Suppressor macrophage treated with lipopolysaccharide for 4 hours (primary cell): ENCODE measurements at places on chromosomes 4 and X.

- no peak for DNase-seq
These were observed 781.2 kb upstream of the DIAPH2 start for GRCh38 chrX:95903490-95903889.

DNA sequence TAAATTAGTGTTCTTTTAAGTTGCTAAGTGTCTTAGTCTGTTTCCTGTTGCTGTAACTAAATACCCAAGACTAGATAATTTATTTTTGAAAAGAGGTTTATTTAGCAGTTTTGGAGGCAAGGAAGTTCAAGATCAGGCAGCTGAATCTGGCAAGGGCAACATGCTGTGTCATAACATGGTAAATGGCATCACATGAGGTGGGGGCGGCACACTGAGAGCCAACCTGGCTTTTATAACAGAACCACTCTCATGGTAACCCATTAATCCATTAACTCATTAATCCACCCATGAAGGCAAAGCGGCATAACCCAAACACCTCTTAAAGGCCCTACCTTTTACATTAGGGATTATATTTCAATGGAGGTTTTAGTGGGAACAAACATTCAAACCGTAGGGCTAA is 182.2 kb upstream of the GATB start:
- DNase-seq = no peak

- DNase-seq = no peak
These were observed 278.4 kb downstream of the CAMK2D start for GRCh38 chr4:113483131-113483530.

DNA sequence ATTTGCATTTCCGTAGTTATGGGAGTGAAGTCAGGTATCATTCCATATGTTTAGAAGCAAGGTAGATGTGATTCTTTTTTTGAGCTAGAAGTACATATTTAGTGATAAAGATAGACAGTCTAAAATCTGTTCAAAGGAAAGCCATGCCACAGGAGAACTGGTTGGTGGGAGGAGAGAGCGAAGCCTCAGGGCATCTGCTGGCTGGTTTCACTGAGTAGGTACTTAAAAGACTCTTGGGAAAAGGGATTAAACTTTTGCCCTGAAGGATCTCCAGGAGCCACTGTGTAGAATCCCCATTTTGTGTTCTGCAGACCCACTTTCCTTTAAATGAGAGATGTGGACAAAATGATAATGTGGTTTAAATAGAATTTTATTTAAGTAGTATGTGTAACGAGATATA is 89.6 kb downstream of the SHROOM2 start:
- DNase-seq = no peak

DNA sequence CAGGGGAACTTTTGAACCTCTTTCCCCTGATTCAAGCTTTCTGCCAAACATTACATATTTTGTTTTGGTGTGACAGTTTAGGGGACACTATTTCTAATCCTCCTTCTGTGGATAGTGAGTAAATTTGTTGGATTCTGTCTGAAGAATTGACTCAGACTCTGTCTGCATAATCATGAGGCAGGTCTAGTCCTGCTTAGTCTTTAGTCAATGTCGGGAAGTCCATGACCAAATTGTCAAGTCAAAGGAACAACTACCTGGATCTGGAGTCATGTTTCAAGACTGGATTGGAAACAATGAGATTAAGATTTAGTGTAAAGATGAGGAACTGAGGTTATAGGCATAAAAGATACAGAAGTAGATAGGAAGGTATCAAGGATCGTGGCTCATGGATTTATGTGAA is 100.9 kb downstream of the MAGEB17 start:
- no peak for DNase-seq

- DNase-seq = peak; percentile 50
These were observed 231.1 kb upstream of the ANXA3 start for GRCh38 chr4:78320349-78320935.

- DNase-seq = no peak
These were observed 12.1 kb downstream of the PPP2R3B start for GRCh38 chrX:374596-374995.

GRCh38 chr4:148151806-148152205 is 290.4 kb downstream of the NR3C2 start:
- no peak for DNase-seq

- DNase-seq = no peak
These were observed 51.1 kb downstream of the SLC10A7 start for GRCh38 chr4:146470604-146471003.

- peak; percentile 34 for DNase-seq
These were observed at the start of gene CLCN4 for GRCh38 chrX:10156199-10157031. TSS of gene CLCN4 (plus strand) at chrX:10156975. CDS start at chrX:10185033, 28,058 bp downstream.

GRCh38 chr4:46388857-46389256 is 1.1 kb downstream of the GABRA2 start:
- no peak for DNase-seq

- DNase-seq = peak; percentile 23
These were observed 584 bp downstream of the SUV39H1 start for GRCh38 chrX:48696909-48697727.

DNA sequence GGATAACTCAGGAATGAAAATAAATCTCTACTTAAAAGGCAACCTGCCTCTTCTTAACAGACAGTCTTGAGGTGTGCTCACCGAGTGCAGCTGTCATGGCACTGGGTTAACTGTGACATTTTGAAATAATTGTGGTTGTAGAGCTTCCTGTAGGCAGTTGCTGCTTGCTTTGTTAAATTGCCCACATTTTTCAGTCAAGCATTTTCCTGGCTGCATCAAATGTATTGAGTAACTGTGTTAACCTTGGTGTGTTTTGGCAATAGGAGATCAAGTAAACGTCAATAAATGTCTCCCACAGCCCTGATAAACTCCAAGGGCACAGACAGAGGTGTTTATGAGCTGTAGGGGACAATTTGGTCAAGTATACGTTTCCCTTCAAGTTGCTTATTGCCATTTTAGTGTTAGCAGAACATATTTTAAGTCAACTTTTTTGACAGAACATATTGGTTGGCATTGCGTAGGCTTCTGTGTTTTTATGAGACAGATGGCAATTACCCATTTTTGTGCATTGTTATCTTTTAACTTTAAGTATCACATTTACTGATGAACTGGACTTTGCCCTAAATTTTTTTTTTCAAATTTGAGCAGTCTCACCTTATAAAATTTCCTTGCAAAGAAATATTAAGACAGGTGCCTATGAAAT is 527.4 kb downstream of the C4orf33 start:
- DNase-seq = no peak

DNA sequence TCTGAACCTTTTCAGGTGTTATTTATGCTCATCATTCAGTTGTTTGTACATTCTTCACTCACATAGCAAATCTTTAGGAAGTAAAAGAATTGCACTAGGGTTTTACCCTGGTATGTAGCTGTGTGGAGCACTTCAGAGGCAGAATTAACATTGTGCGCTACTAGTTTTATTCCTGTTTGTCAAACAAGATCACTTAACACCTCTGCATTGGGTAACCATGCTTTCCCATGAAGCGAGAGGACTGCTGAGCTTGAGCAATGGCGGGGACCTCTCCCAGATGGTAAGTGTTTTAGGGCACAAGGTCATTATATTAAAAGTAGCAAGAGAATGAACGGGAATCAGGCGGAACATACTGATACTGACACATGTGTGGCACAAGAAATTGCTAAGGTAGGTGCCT is 59.2 kb downstream of the SHROOM3 start:
- DNase-seq = no peak

GRCh38 chr4:88012647-88013046 is 5.2 kb downstream of the PKD2 start:
- peak; percentile 43 for DNase-seq

- DNase-seq = no peak
These were observed 233.8 kb upstream of the UGT8 start for GRCh38 chr4:114364857-114365256.

GRCh38 chrX:143853488-143853887 is 30.4 kb upstream of the UBE2NL start:
- DNase-seq = no peak

DNA sequence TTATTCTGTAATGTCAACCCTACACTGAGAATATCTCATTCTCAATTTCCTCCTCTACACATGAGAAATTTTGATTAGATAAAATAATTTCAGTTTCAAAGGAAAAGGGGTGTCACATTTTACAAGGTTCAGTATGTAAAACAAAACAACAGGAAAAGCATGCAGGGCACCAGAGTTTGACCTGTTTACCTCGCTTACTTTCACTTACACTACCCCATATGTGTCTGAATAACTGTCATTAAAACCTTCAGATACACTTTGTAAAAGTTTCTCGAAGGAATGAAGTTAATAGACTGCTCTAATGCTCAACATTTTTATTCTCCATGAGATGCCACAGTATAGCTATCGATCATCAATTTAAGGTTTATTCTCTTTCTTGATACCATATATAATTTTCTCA is 12.3 kb upstream of the PCDH10 start:
- no peak for DNase-seq

DNA sequence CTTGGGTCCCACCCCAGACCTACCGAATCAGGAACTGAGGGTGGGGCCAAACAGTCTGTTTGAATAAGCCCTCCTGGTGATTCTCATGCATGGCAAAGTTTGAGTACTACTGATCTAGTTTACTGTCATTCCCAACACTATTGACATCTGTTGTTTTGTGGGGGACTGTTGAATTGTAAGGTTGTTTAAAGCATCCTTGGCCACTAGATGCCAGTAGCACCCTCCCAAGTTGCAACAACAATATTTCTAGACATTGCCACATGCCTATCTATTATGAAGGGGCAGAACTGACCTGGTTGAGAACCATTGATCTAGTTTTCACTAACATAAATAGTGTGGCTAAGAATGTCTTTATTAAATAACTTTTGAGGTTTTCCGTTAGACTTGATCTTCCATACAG is 15.1 kb downstream of the TAF9B start:
- no peak for DNase-seq

DNA sequence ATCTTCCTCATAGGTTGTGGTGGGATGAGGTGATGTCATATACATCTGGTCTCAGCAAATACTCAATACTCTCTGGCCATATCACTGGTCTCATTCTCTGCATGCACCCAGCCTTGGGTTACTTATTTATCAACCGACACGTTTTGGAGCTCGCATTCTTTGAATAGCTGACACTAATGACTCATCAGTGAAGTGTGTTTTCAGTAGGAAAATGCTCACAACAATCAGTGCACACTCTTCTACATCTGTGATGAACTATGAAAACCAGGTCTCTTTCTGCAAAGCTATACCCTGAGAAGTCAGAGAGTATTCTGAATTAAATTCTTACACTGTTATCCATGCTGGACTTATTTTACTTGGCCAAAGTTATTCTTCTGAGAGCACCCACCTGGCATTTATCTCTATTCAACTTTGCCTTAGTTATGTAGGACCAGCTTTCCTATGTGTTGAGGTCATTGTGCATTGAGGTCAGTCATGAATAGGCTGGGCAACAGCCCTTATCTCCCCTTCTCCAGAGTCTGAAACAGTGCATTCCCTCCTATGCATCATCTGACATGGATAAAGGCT is 58.7 kb upstream of the DHX15 start:
- DNase-seq = no peak

GRCh38 chr4:89598602-89599001 is 238.4 kb downstream of the SNCA start:
- DNase-seq = peak; percentile 3

DNA sequence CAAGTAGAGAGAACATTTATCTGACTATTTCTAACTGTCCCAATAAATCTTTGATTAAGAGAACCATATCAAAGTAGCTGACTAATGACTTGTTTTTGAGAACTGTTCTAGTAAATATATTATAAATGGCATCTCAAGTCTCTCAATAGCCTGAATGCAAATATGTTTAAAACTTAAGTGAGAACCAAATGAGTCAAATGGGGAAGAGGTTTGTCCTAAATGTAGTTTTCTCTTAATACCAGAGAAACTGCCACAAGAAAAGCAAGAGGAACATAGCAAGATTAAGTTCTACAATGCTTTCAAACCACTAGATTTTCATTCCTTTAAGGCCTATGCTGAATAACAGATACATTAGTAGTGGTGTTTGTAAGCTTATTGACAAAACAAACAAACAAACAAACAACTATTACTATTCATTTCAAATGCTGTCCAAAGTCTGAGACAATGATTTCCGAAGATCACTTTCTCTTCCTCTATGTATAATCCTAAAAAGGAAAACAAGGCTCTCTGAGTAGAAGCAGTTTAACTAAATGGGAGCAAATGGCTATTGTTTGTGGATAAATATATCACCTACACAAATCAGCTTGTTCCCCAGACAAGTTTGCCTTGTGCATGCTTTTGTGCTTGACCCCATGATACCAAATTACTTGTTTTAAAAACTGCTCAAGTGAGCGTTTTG is 408.4 kb upstream of the EMCN start:
- no peak for DNase-seq

- no peak for DNase-seq
These were observed 1794.0 kb downstream of the STIM2 start for GRCh38 chr4:28654618-28655017.

- peak; percentile 59 for DNase-seq
These were observed 4.2 kb downstream of the PRDM8 start for GRCh38 chr4:80201252-80202151.

- DNase-seq = peak; percentile 5
These were observed 168.1 kb downstream of the VSIG4 start for GRCh38 chrX:65871671-65872311.

DNA sequence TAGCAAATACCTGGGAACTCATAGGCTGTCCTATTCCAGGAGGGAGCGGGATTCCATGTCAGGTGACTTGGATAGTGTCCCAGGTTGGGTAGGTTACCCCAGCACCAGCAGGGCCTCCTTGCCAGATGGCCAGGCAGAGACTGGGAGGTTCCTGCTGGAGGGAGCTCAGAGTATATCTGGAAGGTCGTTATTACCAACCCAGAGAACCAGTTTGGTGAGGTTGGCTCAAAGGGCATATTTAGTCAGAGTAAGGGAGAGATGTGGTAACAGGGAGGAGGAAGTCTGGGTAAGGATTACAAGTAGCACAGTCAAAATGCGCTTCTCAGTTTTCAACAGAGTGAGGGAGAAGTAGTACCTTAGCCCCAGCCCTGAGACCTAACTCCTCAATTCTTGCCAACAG is 53.3 kb upstream of the LNX1 start:
- peak; percentile 27 for DNase-seq

- DNase-seq = no peak
These were observed 151.1 kb upstream of the BCOR start for GRCh38 chrX:40248822-40249221.

DNA sequence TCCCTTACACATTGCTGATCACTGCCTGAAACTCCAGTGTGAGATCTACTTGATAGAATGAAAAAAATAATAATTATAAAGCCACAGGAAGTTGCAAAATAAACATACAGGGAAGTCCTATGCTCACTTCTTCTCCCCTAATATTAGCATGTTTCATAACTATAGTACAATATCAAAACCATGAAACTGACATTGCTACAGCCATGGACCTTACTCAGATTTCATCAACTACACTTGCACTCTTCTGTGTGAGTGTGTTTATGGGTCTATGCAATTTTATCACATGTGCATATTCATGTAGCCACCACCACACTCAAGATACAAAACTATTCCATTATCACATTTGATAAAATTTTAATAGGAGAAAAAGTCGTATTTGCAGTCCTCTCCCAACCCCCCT is 57.3 kb downstream of the SPINK2 start:
- peak; percentile 39 for DNase-seq
